ENCODE measurements at places on chromosomes 7 and 10.

GRCh38 chr10:91629715-91630549 is 2.9 kb downstream of the PPP1R3C start:
- no peak for DNase-seq

DNA sequence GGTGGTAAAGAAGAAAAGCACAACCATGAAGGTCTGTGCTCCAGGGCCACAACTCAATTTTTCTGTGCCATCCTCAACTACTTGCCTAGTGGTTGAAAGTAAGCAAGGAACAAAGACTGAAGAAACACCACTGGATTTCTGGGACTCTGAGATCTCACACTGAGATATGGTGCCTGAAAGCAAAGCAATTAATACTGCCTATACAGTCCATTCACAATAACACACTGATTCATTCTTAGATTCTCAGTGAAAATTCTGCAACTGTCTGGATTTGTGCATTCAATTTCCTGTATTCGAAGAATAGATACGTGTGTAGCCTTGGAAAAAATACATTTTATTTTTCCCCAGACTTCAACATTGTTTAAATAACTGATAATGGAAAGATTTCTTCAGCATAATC is 116.4 kb upstream of the FAM133B start:
- DNase-seq, result no peak

- peak; percentile 61 for DNase-seq
Observed at GRCh38 chr10:111107846-111108245, 31.0 kb downstream of the ADRA2A start.

DNA sequence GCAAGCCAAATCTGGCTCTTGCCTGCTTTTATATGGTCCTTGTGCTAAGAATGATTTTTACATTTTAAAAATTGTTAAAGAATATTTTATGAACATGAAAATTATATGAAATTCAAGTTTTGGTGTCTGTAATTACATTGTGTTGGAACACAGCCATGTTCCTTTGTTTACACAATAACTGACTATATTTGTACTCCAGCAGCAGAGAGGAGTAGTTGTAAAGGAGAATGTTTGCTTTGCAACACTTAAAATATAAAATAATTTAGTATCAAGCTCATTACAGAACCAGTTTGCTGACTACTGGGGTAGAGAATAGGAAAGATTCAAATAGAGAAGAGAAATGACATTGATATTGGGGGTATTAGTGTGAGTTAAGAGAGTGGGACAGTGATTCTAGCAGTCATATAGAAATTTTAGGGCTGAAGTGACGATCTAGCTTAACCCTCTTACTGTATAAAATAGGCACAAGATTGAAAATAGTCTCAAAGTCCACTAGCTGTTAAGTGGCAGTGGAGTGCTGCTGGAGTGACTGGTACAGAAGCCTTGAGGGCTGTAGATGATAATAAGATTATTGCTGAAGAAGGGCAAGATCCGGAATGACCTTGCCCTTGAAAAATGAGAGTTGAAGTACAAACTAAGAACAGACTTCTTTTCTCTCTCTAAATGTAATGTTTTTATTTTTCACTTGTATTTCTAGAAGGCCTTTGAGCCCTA is 28.2 kb downstream of the SGPL1 start:
- DNase-seq, result no peak

DNA sequence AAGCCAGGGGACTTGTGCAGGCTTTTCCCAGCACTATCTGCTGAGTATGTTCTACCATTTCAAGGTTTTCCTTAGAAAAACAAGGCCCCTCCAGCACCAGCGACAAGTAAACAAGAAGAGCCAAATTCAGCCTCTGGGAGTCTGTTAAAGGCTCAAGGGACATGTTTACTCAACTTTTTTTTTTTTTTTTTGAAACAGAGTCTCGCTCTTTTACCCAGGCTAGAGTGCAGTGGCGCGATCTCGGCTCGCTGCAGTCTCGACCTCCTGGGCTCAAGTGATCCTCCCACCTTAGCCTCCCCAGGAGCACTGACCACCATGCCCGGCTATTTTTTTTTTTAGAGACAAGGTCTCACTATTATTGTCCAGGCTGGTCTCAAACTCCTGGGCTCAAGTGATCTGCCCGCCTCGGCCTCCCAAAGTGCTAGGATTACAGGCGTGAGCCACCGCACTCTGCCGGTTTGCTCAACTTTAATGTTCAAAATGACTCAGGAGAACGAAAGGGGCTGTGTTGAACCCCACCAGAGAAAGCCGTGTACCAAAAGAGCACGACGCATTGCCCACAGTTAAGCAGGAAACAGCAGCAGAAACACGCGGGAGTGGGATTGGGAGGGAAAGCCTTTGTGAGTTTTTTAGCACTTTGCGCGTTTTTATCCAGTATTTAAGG is 772 bp downstream of the PRDX3 start:
- no peak for DNase-seq

DNA sequence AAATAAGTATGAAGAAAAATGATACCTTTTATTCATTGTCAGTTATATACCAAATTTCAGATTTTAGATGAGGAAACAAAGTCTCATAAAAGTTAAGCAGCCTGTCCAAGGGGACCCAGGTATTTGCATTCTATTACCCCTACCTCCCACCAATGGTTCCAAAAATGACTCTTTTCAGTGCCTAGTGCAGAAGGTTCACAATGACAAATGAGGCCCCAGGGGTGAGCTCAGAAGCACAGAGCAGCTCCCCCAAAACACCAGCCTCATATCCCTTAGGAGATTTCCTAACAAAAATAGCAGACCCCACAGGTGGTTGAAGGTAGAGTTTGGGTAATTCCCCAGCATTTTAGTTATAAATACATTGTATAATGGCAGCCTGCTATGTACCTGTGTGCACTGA is 168.6 kb downstream of the REEP3 start:
- DNase-seq, result no peak
